ENCODE measurements at places on chromosomes 6 and 20.

DNA sequence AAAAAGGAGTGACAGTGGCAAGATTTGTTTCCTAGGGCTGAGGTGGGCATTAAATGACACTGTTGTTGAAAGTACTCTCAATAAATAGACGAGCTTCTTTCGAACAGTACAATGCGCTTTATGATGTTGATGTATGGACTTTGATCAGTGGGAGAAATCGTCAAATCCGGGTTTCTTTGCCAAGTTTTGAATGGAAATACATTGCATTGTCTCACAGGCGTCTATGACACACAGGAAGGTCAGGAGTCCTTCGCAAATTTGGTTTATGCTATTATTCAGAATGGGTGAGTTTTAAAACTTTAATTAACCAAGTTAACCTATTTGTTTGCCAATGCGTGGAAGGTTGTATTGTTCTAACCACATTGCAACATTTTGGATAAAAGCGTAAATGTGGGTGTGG lies 547.3 kb upstream of the SLC35B3 start:
- no peak for DNase-seq

DNA sequence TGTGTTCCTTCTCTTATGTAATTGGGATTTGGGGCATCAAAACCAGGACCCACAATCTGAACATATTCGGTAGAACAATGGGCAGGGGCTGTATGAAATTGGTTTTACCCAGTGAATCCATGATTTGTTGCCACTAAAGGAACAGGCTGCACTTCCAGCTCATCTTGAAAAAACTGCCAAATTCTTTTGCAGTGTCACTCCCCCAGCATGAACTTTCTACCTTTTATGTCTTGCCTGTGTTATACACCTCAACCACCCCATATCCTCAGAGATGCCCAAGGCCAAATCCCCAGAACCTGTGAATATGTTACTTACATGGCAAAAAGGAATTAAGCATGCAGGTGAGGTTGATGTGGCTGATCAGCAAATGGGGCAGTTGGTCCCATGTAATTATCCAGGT lies 280.2 kb upstream of the ECI2 start:
- no peak for DNase-seq

DNA sequence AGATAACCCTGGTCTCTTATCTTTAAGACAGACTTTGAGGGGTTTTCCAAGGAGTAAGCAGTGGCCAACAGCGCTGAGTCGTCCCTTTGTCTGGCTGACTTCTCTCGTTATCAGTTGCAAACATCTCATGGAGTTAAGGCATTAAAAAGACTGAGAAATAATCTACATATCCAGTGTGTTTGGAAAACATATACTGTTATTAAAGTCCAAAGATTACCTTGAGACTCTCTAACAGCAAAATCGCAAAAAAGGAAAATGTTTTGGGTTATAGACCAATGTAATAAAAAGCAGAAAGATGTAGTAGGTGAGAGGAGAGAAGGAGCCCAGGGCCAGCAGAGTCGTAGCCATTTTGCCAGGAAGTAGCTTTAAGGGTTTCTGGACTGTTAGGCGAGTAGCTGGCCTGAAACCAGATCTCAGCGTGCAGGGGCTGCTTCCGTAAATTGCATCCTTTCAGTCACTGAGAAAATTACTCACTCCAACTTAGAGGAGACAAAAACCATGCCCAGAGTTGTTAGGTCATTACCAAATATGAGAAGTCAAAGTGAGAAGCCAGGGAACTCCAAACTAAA lies 24.6 kb downstream of the MYLK4 start:
- DNase-seq, result no peak

- no peak for DNase-seq
Observed at GRCh38 chr20:47418069-47418757, 61.7 kb upstream of the ZMYND8 start.

GRCh38 chr6:116316772-116317467 lies 37.2 kb upstream of the TSPYL1 start:
- DNase-seq, result no peak

GRCh38 chr20:33664762-33665144 lies 2.0 kb upstream of the ACTL10 start:
- DNase-seq, result no peak

- no peak for DNase-seq
Observed at GRCh38 chr6:45854149-45854742, 161.4 kb downstream of the CLIC5 start.
